ENCODE measurements at places on chromosomes 2 and 18. TPM values are rescaled to one million over a fixed set of nuclear protein-coding genes. Genes with fewer than 3 reads are reported as not detected.

GRCh38 chr2:127014630-127015029 is 92.3 kb downstream of the BIN1 start:
- H3K4me1 ChIP-seq, result no peaks in the 10 kb centered on the region
- H3K36me3 ChIP-seq, result no peaks in the 10 kb centered on the region
- no peak overlapping the region for H3K4me3 ChIP-seq
- no peak overlapping the region for H3K27ac ChIP-seq

The WNT10A gene
- polyA plus RNA-seq, result 2.1 TPM

The CRIM1 gene
- polyA plus RNA-seq, result 38.2 TPM

DNA sequence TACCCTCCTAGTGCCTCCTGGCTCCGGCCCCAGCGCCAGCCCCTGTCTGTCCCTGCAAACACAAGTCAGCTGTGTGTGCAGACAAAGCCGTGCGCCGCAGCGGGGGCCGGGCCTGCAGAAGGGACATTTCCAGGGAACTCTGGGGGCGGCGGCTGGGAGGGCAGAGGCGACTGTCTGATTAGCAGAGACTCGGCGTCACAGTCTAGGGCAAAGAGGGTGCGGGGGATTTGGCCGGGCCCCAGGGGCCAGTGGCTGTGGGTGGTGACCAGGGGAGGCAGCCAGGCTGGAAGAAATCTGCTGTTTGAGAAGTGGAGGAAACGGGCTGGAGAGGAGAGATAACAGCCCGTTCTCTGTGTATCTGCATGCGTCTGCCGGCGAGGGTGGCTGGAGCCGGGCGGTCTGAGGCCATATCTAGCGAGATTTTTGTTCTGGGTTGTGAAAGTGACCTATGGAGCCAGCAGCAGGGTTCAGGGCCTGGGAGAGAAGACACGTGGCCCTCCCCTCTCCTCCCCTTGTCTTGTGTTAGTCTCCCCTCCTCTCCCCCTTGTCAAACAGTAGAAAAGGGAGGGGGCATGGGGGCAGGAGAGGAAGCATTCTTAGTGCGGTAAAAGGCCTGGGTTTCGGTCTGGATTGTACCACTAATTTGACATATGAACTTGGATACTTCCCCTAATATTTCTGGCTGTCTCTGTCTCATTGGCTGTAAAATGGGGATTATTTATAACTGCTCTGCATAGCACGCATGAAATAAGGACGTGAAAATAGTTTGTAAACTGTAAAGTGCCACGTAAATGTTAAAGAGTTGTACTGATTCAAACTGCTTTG is 169.4 kb downstream of the SMAD7 start:
- peaks cover 58% of the 10 kb centered on the region for H3K4me1 ChIP-seq
- no peak overlapping the region for H3K4me3 ChIP-seq
- H3K27me3 ChIP-seq, result no peaks in the 10 kb centered on the region
- peak overlapping the region; percentile 80 for H3K27ac ChIP-seq
- DNase-seq, result peak; percentile 96

GRCh38 chr2:24017711-24018110 is 7.8 kb downstream of the MFSD2B start:
- H3K4me1 ChIP-seq, result no peaks in the 10 kb centered on the region
- no peak overlapping the region for H3K4me3 ChIP-seq
- H3K27me3 ChIP-seq, result no peaks in the 10 kb centered on the region
- DNase-seq, result no peak
- H3K27ac ChIP-seq, result no peak overlapping the region
- H3K36me3 ChIP-seq, result no peaks in the 10 kb centered on the region

The IMP4 gene
- polyA plus RNA-seq, result 57.1 TPM

DNA sequence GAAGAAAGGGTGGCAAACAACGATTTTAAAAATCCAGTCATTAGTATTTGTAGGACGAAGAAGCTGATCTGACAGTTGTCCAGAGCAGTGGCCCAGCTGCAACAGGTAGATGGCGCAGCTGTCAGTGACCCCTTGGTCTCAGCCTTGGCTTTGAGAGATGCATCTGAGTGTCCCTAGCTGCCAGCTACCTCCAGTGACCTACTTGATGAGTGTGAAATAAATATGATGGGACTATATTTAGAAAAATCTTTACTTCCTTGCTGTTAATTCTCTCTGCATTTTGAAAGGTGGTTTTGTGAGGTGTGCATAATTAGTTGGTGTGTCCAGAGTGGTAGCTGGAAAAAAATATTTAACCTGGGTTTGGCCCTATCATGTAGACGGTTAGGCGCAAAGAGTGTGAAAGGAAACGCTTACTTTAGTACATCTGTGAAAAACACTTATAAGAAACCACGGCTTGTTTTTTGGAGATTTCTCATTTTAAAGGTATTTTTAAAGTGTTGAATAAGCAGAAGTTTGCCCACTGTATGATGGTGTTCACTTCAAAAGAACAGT is 963 bp downstream of the INPP1 start:
- no peaks in the 10 kb centered on the region for H3K27me3 ChIP-seq
- DNase-seq, result peak; percentile 77
- peaks cover 6% of the 10 kb centered on the region for H3K4me1 ChIP-seq
- peak overlapping the region; percentile 84 for H3K4me3 ChIP-seq

- no peak overlapping the region for H3K27ac ChIP-seq
- no peak overlapping the region for H3K4me3 ChIP-seq
- no peak for DNase-seq
- H3K36me3 ChIP-seq, result no peaks in the 10 kb centered on the region
- no peaks in the 10 kb centered on the region for H3K4me1 ChIP-seq
Measured at GRCh38 chr2:3453190-3453999, 65.9 kb downstream of the ADI1 start.
